ENCODE measurements at places on chromosomes 1 and 21. TPM values are rescaled to one million over a fixed set of nuclear protein-coding genes. Genes with fewer than 3 reads are reported as not detected.

The TMEM200B gene
- total RNA-seq = 11.0 TPM

DNA sequence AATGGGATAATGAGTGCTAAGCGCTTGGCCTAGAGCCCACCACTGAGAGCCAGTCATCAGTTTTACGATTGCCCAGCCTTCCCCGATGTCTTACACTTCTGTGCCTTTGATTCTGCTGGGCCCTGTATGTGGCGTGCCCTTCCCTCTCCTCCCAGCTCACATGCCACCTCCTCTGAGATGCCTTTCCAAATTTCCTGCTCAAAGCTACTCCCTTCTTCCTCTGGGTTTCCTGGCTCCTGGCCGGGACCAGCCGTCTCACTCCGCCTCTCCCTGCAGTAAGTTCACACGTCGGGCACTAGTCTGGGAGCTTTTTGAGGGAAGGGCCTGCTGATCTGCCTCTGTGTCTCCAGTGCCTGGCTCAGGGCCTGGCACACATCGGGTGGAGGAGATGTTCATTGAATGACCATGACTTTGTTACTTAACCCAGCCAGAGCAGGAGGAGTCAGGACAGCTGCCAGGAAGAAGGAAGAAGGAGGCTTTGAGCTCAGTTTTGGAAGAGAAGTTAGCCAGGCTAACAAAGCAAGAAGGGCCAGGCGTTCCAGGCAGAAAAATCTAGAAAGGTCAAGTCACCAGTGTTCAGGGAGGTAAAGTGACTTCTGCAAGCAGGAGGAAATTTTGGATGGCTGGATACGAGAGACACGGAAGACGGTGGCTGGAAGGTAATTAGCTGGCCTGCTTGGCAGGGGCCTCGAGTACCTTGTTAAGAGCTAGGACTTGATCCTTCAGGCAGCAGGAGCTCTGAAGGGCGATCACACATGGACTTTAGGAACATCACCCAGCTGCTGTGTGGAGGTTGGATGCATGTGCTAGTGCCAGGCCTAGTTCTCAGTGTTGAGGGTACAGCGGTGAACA is 63.6 kb downstream of the EPHB2 start:
- DNase-seq = no peak

DNA sequence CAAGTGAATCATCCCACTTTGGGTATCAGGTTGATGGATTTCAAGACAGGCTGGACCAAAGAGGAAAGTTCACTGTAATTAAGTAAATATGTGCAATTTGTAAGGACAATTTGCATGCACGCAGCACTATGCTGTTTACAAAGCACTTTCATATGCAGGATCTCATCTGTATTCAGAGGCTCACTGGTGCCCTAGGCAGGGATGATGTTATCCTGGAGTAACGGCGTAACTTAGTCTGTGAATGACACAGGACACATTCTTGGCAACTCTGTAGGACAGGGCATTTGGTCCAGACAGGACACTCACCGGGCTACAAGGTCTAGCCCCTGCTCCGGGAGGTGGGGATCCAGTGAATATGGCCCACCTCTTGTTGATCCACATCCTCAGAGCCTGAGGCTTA is 365.4 kb upstream of the DUSP10 start:
- DNase-seq = no peak

GRCh38 chr1:205598841-205599668 is 32.8 kb downstream of the ELK4 start:
- no peak for DNase-seq

The TCHH gene
- 0.07 TPM for total RNA-seq

The SOX13 gene
- total RNA-seq = 180 TPM

- no peak for DNase-seq
Measured at GRCh38 chr1:214475331-214475730, 76.1 kb downstream of the PTPN14 start.

The TXLNA gene
- total RNA-seq = 45.4 TPM

- DNase-seq = no peak
Measured at GRCh38 chr1:54027848-54028247, 9.9 kb upstream of the LDLRAD1 start.

GRCh38 chr1:208910161-208910560 is 666.0 kb upstream of the PLXNA2 start:
- DNase-seq = no peak

GRCh38 chr21:42495765-42496119 is 282 bp downstream of the RSPH1 start:
- no peak for DNase-seq

DNA sequence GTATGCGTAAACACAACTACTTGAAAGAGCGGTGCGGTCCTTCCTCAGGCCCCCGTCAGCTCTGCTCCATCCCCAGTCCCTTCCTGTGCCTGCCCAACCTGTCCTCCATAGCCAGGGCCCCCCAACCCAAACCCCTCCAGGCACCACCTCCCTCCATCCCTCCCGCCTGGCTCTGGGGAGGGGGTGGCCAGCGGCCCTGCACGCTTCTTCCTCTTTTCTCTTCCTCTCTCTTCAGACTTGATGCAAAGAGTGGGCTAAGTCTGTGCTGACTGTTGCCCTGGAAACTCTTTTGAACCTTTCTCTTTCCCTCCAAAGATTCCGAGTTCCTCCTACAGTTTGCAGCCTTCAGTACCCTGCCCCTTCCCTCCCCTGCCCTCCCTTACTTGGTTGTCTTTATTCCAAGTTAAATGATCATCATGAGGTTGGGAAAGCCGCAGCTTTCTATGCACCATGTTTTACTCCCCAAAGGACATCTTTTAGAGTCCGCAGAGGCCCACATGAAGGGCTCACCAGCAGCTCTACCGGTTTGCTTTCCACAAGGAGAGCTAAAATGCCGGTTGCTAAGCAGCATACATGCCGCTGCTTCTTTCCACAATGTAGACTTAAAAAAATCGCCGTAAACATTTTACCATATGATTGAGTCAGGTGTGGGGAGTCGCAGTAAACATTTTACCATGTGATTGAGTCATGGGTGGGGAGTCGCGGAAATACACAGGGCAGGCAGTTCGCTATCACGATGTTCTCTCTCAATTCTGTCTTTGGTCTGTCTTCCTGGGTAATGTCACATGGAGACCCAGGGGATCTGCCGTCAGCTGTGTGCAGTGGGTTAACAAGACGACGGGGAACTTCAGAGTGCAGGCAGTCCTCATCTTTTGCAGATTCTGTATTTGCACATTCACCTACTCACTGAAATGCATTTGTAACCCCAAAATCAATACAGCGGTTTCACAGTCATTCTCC is 525.3 kb downstream of the KIF26B start:
- DNase-seq = no peak

DNA sequence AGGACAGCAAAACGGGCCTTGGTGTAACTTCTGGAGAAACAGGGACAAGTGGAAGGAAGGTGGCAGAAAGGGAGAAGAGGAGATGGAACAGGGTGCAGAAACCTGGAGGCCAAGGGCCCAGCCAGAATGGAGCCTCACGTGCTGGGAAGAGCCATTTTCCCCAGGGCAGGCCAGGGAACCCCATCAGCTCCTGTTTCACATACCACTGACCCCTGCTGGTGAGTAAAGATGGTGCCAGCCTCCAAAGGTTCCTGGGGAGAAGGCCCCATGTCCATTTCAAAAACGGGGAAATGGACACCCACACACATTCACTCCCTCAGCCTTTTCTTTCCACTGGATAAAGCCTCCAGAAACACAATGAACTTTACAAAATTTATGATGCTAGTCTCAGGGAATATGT is 57.6 kb upstream of the JUN start:
- no peak for DNase-seq

DNA sequence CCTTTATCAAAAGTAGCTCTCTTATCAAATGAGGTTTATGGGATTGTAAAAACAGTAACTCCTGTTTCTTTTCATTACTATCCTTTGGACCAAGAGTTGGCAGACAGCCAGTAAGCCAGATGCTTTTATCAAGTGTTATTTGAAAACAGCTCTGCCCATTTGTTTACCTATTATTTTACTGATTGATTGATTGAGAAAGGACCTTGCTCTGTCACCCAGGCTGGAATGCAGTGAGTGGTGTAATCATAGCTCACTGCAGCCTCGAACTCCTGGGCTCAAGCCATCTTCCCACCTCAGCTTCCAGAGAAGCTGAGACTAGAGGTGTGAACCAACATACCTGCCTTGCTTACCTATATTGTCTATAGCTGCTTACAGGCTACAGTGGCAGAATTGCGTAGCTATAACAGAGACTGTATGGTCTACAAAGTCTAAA is 3.6 kb downstream of the PRKAB2 start:
- DNase-seq = no peak

DNA sequence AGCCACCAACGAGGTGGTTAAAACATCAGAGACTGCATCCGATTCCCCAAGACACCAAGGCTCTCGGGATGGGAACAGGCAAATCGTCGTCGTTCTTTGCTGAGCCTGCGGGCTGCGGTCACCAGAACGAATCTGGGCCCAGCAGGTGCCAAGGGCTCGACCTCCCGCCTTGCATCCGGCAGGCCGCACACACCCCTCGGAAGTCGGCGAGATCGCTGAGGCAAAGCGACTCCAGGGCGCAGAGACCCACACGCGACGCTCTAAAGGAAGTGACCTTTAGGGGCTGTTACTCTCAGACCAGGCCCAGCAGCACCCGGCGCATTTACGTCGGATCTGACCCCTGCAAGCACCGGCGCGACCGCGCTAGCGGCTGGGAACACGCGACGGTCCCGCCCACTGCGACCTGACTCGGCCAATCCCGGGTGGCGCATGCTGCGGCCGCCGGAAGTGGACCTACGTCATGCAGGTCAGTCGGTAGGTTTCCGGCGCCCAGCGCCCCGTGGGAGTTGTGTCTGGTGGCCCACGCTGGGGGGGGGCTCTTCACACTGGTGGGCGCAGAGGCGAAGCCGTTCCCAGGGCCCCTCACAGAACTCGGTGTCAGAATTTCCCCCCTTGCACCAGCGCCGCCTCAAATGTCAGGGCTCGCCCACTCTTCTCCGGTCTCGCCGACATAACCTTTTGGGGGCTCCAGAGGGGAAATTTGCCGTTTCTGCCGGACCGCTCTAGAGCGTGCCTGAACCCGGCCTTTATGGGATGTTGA is 7.5 kb upstream of the PARK7 start:
- DNase-seq = peak; percentile 53

The KIAA0319L gene
- total RNA-seq = 49.4 TPM

DNA sequence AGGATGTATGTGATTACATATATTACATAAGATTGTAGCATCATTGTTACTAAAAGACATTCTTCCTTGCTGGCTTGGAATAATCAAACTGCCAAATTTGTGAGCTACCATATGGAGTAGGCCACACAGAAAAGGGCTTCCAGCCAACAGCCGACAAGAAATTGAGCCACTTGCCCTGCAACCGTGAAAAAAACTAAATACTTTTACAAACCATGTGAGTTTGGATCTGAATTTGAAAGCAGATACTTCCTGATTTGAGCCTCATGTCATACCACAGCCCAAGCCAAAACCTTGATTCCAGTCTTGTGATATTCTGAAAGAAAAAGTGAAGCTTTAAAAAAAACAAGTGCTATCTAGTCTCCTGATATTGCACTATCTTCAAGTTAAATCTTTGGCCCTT is 55.6 kb upstream of the PRMT6 start:
- no peak for DNase-seq

DNA sequence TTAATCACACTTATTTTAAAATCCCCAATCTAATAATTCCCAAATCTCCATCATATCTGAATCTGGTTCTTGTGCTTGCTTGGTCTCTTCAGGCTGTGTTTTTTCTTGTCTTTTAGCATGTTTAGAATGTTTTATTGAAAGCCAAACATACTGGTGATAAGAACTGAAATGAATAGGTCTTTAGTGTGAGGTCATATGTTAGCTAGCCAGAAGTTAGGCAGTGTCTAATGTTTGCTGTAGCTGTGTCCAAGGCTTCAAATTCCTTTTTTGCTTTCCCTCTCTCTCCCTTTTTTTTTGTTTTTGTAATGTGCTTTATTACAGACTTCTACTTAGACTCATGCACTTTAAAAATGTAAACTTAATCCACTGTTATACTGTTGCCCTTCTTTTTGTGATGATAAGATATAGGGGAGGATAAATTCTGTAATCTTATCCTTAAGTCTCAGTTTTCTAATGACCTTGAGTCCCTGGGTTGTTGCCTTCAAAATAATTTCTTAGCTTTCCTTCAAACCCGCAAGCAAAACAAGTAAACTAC is 725.1 kb downstream of the BRINP3 start:
- no peak for DNase-seq

DNA sequence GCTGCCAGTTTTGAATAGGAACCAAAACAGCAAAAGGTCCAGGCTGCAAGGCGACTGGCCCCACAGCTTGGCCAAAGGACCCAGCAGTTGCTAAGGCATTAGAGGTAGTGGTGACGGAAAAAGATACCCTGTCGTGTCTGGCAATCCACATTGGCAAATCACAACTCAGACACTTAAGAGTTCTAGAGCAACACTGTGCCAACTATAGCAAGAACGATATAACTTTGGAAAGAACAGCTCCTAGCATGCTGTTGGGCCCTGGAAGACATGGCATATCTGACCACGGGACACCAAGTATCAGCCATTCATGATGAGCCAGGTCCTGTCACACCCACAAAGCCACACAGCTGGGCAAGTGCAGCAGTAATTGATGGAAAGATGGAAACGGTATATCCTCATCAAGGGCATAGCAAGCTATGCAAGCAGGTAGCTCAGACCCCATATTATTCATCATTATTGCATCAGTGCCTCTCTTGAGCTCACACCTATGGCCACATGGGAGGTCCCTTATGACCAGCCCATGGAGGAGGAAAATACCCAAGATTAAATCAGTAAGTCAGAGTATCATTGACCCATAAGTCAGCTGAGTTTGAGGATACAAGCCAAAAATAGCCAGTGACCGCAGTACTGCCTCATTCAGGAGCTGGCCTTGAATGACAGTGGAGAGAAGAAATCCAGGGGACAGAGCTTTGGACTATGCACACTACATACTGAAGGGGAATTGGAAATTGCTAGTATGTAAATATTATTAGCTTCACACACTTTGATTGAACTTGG is 221.2 kb downstream of the SETD4 start:
- DNase-seq = no peak

GRCh38 chr1:43952731-43953346 is 6.1 kb downstream of the IPO13 start:
- DNase-seq = peak; percentile 78

DNA sequence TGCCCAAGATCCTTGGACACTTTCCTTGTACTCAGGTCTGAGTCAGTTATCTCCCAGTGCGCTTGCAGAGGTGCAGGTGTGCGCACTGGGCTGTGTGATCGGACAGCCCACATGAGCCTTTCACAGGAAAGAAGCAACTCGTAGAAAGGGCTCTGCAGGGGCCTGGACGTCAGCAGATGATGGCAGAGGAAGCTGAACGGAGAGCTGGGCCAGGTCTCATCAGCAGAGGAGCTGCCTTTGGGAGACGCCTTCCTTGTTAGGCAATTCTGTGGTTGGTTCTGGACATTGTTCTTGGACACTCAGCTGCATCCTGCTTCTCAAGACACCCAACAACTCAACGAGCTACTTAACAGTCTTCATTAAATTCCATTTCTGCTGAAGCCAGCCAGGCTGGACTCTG is 7.5 kb upstream of the PROK1 start:
- DNase-seq = no peak

DNA sequence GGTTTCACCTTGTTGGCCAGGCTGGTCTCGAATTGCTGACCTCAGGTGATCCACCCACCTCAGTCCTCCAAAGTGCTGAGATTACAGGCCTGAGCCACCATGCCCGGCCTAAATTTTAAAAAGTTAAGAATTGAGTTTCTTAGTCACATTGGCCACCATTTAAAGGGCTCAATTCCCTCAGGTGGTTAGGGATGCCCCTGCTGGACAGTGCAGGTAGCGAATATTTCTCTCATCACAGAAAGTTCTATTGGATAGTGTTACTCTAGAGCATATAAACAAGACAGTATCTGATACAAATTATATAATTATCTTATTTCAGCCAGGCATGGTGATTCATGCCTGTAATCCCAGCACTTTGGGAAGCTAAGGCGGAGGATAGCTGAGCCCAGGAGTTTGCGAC is 320.2 kb downstream of the ZP4 start:
- DNase-seq = no peak

Measured in H1 (cell line).